Dermis microvascular lymphatic vessel endothelial cell (primary cell): ENCODE measurements at places on chromosomes 4 and X. TPM values are rescaled to one million over a fixed set of nuclear protein-coding genes. Genes with fewer than 3 reads are reported as not detected.

DNA sequence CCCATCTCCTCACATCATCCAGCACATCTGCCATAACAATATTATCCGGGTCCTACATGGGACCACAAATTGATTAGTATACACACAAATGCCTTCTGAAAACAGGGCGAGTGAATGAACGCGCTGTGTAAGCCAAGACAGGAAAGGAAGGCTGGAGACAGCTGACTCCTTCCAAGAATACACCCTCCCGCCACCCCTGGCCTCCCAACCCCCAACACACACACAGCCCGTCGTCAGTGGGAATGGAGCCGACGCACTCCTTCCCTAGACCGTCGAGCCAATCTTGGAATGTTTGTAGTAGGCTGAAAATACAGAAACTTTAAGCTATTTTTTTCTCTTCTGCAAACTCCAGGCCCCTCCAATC is 319 bp upstream of the MAGEH1 start:
- no peak for DNase-seq

- no peak for DNase-seq
These were observed 594.5 kb downstream of the ANKRD50 start for GRCh38 chr4:124118061-124118460.

DNA sequence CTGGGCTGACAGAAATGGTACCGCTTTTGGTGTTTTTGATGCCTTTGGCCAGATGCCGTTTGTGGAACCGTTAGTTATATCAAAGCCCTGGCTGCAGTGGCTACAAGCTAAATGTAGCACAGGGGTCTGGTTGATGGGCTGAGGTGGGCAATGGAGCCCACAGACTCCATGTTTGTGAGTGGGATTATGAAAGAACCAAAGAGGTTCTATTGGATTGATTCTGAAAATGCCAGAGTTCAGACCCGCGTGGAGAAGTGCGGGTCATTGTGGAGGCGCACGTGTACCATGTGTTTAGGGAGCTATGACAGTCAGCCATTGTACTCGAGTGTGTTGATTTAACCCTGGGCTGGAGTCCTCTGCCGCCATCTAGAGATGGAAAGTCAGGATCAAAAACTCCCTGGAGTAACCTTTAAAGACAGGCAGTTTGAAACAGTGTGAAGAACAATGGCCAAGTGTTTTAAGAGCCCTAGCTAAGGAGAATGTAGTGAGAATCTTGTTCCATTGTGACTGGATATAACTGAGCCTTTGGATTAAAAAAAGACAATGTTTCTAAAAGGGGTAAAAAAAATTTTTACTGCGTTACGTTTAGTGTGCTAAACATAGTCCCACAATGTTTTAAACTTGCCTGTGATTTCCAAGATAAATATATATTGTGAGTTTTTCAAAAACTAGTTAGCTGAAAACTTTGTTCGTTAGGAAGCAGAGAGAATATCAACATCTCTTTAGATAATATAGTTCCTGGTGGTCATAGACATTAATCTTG is 12.7 kb downstream of the ART3 start:
- peak; percentile 23 for DNase-seq

LRIT3 gene
- total RNA-seq = under 0.01 TPM in 2 replicates

MAGEA4 gene
- not detected in 2 replicates for total RNA-seq
